ENCODE measurements at places on chromosomes 7 and 10. TPM values are rescaled to one million over a fixed set of nuclear protein-coding genes. Genes with fewer than 3 reads are reported as not detected.

- no peaks in the 10 kb centered on the region for H3K36me3 ChIP-seq
- no peak for DNase-seq
- H3K4me3 ChIP-seq, result no peak overlapping the region
- no peaks in the 10 kb centered on the region for H3K4me1 ChIP-seq
Measured at GRCh38 chr10:86191686-86192085, 174.9 kb downstream of the GRID1 start.

GRCh38 chr7:70719125-70719524 lies 412.8 kb upstream of the GALNT17 start:
- H3K4me1 ChIP-seq, result no peaks in the 10 kb centered on the region
- no peak for DNase-seq
- no peak overlapping the region for H3K4me3 ChIP-seq

GRCh38 chr10:124219062-124219461 lies 125.7 kb upstream of the CHST15 start:
- H3K27me3 ChIP-seq, result no peaks in the 10 kb centered on the region
- H3K4me3 ChIP-seq, result no peak overlapping the region
- no peaks in the 10 kb centered on the region for H3K36me3 ChIP-seq
- H3K27ac ChIP-seq, result no peak overlapping the region

- H3K27ac ChIP-seq, result no peak overlapping the region
- no peaks in the 10 kb centered on the region for H3K27me3 ChIP-seq
- no peak overlapping the region for H3K4me3 ChIP-seq
- no peaks in the 10 kb centered on the region for H3K36me3 ChIP-seq
Measured at GRCh38 chr10:90420637-90421318, 437.1 kb downstream of the HTR7 start.

GRCh38 chr10:105138358-105138757 lies 497.3 kb downstream of the SORCS3 start:
- no peak for DNase-seq
- no peaks in the 10 kb centered on the region for H3K36me3 ChIP-seq
- no peak overlapping the region for H3K4me3 ChIP-seq
- no peak overlapping the region for H3K27ac ChIP-seq

DNA sequence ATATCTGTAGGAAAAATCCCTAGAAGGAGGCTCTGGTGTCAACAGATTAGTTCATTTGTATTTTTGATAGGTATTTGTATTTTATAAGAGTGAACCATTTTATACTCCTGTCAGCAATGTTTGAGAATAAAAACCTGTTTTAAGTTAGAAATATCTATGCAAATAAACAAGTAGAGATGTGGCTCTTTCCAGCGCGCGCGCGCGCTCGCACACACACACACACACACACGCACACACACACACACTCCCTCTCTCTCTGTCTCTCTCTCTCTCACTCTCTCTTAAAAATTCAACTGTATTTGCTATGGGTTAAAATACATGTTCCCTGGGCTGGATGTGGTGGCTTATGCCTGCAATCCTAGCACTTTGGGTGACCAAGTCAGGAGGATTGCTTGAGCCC lies 113.9 kb downstream of the SUGCT start:
- no peaks in the 10 kb centered on the region for H3K4me1 ChIP-seq
- H3K27me3 ChIP-seq, result no peaks in the 10 kb centered on the region
- no peak overlapping the region for H3K4me3 ChIP-seq
- no peak overlapping the region for H3K27ac ChIP-seq
- DNase-seq, result no peak

DNA sequence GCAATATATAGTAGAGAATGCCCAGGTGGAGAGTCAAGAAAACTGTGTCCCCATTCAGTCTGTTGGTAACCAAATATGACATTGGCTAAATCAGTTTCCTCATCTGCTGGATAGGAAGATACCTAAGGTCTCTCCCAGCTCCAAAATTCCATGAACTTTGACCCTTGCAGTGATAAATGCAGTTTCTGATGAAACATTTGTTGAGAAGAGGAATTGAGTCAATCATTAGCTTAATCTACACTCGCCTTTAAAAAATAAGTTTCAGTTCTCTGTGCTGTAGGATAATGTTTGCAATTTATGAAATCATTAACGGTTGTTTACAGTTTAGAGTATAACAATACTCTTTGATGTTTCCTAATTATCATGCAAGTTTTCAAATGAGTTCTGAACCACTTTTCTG lies 38.0 kb upstream of the SLC25A13 start:
- H3K27me3 ChIP-seq, result no peaks in the 10 kb centered on the region
- no peak for DNase-seq
- no peak overlapping the region for H3K27ac ChIP-seq
- no peaks in the 10 kb centered on the region for H3K4me1 ChIP-seq
- H3K36me3 ChIP-seq, result no peaks in the 10 kb centered on the region

- no peak for DNase-seq
- H3K4me3 ChIP-seq, result no peak overlapping the region
Measured at GRCh38 chr10:127243490-127244272, 47.3 kb upstream of the INSYN2A start.

DNA sequence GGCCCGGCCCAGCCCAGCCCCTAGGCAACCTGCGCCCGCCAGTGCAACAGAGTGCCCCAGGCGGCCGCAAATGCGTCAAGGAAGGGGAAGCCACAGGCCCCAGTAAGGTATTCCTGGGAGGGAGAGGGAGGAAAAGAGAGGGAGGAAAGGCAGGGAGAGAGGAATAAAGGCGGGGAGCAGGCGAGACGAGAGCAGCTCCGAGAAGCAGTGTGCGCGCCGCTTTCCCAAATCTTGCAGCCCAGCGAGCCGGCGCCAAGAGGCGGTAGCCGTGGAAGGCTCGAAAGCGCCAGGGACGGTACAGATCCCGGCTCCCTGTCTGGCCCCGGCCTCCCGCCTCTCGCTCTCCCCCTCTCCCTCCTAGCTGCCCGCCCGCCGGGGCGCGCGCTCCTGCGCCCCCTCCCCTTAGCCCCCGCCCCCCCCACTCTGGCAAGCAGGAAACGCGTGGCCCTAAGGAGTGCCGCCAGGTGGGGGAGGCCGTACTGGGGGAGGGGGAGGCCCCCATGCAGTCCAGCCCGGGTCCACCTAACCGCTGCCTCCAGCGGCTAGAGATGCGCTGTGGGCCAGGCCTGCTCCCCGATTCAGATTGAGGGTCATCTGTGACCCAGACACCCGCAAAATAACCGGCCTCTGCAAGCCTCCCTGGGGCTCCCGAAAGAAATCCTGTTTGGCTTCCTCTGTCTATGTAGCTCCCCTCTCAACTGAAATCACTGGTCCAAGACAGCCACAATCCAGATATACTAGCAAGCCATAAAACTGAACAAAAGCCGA lies 4.3 kb downstream of the HOXA10 start:
- no peak overlapping the region for H3K27ac ChIP-seq
- H3K4me3 ChIP-seq, result no peak overlapping the region
- peaks cover 93% of the 10 kb centered on the region for H3K4me1 ChIP-seq
- peaks cover 65% of the 10 kb centered on the region for H3K27me3 ChIP-seq
- H3K36me3 ChIP-seq, result no peaks in the 10 kb centered on the region

GRCh38 chr7:134691546-134692343 lies 45.1 kb downstream of the BPGM start:
- DNase-seq, result no peak
- no peak overlapping the region for H3K4me3 ChIP-seq
- peak overlapping the region; percentile 71 for H3K27ac ChIP-seq
- H3K36me3 ChIP-seq, result no peaks in the 10 kb centered on the region
- no peaks in the 10 kb centered on the region for H3K4me1 ChIP-seq
- H3K27me3 ChIP-seq, result no peaks in the 10 kb centered on the region

- no peak overlapping the region for H3K27ac ChIP-seq
- no peaks in the 10 kb centered on the region for H3K36me3 ChIP-seq
- H3K27me3 ChIP-seq, result no peaks in the 10 kb centered on the region
- no peak overlapping the region for H3K4me3 ChIP-seq
Measured at GRCh38 chr7:131747658-131748232, 191.3 kb upstream of the PODXL start.

GRCh38 chr10:88538048-88538447 lies 45.1 kb downstream of the RNLS start:
- H3K36me3 ChIP-seq, result no peaks in the 10 kb centered on the region
- peak overlapping the region; percentile 31 for H3K27ac ChIP-seq
- DNase-seq, result no peak
- H3K27me3 ChIP-seq, result no peaks in the 10 kb centered on the region

DNA sequence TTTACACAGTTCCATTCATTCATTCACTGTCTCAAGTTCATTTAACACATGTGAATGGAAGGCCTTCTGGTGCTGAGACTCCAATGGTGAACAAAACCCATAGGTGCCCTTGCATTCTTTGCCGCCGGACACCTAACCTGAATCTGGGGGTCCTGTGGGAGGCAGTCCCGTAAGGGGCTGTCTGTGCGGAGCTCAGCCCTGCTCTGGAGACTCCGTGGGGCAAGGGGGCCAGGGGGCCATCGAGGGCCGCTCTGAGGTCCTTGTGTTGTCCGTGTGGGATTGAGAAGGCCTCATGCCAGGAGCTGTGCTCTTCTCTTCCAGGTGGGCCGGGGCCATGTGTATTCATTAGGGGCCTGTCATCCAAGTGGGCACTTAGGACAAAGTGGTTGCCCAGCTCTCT lies 15.3 kb downstream of the PTPRE start:
- no peaks in the 10 kb centered on the region for H3K27me3 ChIP-seq
- no peak for DNase-seq
- peaks cover 87% of the 10 kb centered on the region for H3K4me1 ChIP-seq
- no peaks in the 10 kb centered on the region for H3K36me3 ChIP-seq
- H3K27ac ChIP-seq, result no peak overlapping the region
- no peak overlapping the region for H3K4me3 ChIP-seq

DNA sequence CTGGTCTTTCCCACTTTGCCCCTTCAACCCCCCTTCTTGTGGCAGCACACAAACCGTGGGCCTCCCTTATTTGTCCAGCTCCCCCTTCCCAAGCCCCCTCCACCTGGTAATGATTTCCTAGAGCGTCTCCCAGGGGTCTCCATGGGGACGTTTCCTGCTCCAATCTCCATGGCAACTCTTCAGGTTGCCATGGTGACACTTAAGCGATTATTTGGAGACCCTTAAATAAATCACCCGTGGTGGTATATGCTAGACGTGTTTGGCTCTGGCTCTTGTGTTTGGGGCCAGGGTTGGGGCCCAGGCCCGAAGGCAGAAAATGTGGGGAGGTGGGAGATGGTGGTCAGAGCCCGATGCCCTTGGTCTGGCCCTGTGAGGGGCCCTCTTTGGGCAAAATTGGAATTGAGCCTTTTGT lies 41.1 kb upstream of the DLG5 start:
- H3K27me3 ChIP-seq, result peaks cover 7% of the 10 kb centered on the region
- peak; percentile 5 for DNase-seq
- H3K36me3 ChIP-seq, result peaks cover 2% of the 10 kb centered on the region
- no peak overlapping the region for H3K27ac ChIP-seq

GRCh38 chr10:50876429-50876828 lies 9.0 kb downstream of the A1CF start:
- no peaks in the 10 kb centered on the region for H3K27me3 ChIP-seq
- H3K4me3 ChIP-seq, result no peak overlapping the region
- no peaks in the 10 kb centered on the region for H3K36me3 ChIP-seq

GRCh38 chr10:71984809-71985388 lies 20.7 kb downstream of the CHST3 start:
- H3K4me1 ChIP-seq, result peaks cover 35% of the 10 kb centered on the region
- peak; percentile 72 for DNase-seq
- H3K27me3 ChIP-seq, result no peaks in the 10 kb centered on the region
- H3K27ac ChIP-seq, result peak overlapping the region; percentile 64

- no peak overlapping the region for H3K27ac ChIP-seq
- H3K27me3 ChIP-seq, result no peaks in the 10 kb centered on the region
- H3K36me3 ChIP-seq, result peaks cover 23% of the 10 kb centered on the region
- no peak overlapping the region for H3K4me3 ChIP-seq
- H3K4me1 ChIP-seq, result peaks cover 5% of the 10 kb centered on the region
Measured at GRCh38 chr10:99672884-99673283, 13.6 kb downstream of the ENTPD7 start.

- no peak for DNase-seq
- H3K27ac ChIP-seq, result no peak overlapping the region
- H3K27me3 ChIP-seq, result no peaks in the 10 kb centered on the region
- H3K4me1 ChIP-seq, result no peaks in the 10 kb centered on the region
Measured at GRCh38 chr10:76112826-76113150, 681.4 kb downstream of the LRMDA start.

GRCh38 chr7:114718861-114719260 lies 203.0 kb upstream of the MDFIC start:
- no peak overlapping the region for H3K4me3 ChIP-seq
- no peaks in the 10 kb centered on the region for H3K36me3 ChIP-seq
- DNase-seq, result no peak
- H3K4me1 ChIP-seq, result no peaks in the 10 kb centered on the region
- H3K27ac ChIP-seq, result no peak overlapping the region

Gene MEOX2
- total RNA-seq, result not detected

Gene ABCA13
- 2.6 TPM for total RNA-seq

Gene AOAH
- total RNA-seq, result 199 TPM

Gene RPA3
- 28.1 TPM for total RNA-seq

Gene SLC29A3
- total RNA-seq, result 15.1 TPM

Gene HBP1
- total RNA-seq, result 80.9 TPM

Gene CYP3A7
- total RNA-seq, result not detected

Gene ANKIB1
- 43.1 TPM for total RNA-seq

Gene GPER1
- 4.1 TPM for total RNA-seq

Gene SPDYE6
- not detected for total RNA-seq

Gene SLC26A5
- total RNA-seq, result 0.10 TPM

Gene LRRD1
- not detected for total RNA-seq

Gene TNS3
- total RNA-seq, result 142 TPM

Gene NPC1L1
- total RNA-seq, result not detected

Gene HKDC1
- total RNA-seq, result 0.43 TPM

Gene ABCB1
- 13.3 TPM for total RNA-seq

Gene PCGF6
- 9.2 TPM for total RNA-seq

Gene KCND2
- 0.34 TPM for total RNA-seq

Gene AP4M1
- total RNA-seq, result 9.2 TPM

All from spleen (tissue), 13 donors.